ENCODE measurements at places on chromosomes 12 and 14. TPM values are rescaled to one million over a fixed set of nuclear protein-coding genes. Genes with fewer than 3 reads are reported as not detected.

DNA sequence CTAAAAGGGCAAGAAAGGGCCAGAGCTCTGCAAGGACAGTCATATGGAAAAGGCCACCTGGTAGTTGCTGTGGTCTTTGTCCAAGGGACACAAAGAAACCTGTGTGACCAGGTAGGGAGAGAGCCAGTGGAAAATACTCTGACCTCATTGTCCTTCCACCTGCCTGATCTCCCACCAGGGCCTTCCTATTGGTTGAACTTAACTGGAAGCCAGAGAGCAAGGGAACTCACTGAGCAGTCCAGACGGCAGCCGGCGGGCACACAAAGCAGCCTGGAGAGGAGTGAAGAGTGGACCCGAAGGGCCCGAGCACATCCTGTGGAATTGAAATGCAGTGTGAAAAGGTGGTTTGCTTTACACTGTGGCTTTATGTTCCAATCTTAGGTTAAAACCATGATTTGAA, 120.7 kb downstream of the SLC25A21 start:
- H3K4me3 ChIP-seq: no peak overlapping the region
- H3K27me3 ChIP-seq: no peaks in the 10 kb centered on the region
- no peak overlapping the region for H3K27ac ChIP-seq
- H3K4me1 ChIP-seq: no peaks in the 10 kb centered on the region

GRCh38 chr14:101098177-101098576, 194.7 kb upstream of the RTL1 start:
- H3K36me3 ChIP-seq: no peaks in the 10 kb centered on the region
- H3K27ac ChIP-seq: no peak overlapping the region
- no peak overlapping the region for H3K4me3 ChIP-seq
- no peak for DNase-seq
- H3K27me3 ChIP-seq: no peaks in the 10 kb centered on the region
- no peaks in the 10 kb centered on the region for H3K4me1 ChIP-seq

The OTOGL gene
- not detected for total RNA-seq

The OSBPL8 gene
- total RNA-seq: 108 TPM

DNA sequence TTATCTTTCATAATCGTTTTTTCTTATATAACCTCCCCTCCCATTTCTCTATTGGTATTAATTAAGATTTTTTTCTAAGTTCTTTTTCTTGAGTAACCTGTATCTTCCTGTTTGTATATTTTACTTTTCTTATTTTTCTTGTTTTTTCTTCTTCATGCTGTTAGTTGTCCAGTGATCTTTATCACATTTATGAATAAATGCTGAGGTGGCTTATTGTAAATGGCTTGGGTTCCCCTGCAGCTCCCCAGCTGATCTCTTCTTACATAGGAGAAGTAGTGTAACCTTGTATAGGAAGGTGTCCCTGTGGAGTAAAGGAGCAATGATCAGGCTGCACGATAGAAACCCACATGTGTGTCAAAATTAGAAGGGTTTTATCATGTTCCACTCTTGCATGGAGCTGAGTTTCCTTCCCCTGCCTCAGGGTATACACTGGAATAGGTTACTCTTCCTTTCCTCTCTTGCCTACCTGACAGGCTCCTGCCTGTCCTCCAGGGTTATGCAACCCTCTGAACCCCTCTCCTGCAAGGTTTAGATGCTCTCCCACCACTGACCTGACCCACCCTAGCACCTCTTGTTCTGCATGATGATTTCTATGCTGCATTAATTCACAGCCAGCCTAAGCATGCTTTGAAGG, 334.8 kb upstream of the RGS6 start:
- no peaks in the 10 kb centered on the region for H3K27me3 ChIP-seq
- no peak overlapping the region for H3K4me3 ChIP-seq
- peaks cover 13% of the 10 kb centered on the region for H3K4me1 ChIP-seq
- H3K27ac ChIP-seq: no peak overlapping the region

- H3K4me3 ChIP-seq: no peak overlapping the region
- DNase-seq: no peak
- H3K4me1 ChIP-seq: no peaks in the 10 kb centered on the region
- H3K27me3 ChIP-seq: no peaks in the 10 kb centered on the region
Measured at GRCh38 chr12:76299536-76300296, 48.5 kb downstream of the BBS10 start.

GRCh38 chr12:131694116-131694838, 16.6 kb upstream of the SFSWAP start:
- H3K27ac ChIP-seq: no peak overlapping the region
- peak; percentile 15 for DNase-seq
- H3K27me3 ChIP-seq: no peaks in the 10 kb centered on the region
- no peak overlapping the region for H3K4me3 ChIP-seq
- no peaks in the 10 kb centered on the region for H3K4me1 ChIP-seq

The CLEC4D gene
- total RNA-seq: not detected

GRCh38 chr12:51683763-51684357, 92.8 kb downstream of the SCN8A start:
- H3K27ac ChIP-seq: no peak overlapping the region
- no peak for DNase-seq
- no peaks in the 10 kb centered on the region for H3K4me1 ChIP-seq
- H3K4me3 ChIP-seq: no peak overlapping the region

The KRT85 gene
- total RNA-seq: not detected

DNA sequence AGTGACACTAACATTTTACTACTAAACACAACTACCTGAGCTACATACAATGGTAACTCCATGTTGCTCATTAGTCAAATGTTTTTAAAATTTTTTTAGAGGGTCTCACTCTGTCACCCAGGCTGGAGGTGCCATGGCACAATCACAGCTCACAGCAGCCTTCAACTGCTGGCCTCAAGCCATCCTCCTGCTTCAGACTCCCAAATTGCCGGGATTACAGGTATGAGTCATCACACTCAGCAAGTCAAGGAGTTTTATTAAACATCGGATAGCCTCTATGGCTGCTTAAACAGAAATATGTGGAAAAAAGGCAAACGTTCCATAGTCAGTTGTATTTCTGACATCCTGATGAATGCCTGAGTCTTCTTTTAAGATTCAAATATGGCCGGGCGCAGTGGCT, 11.1 kb upstream of the NPFF start:
- no peak for DNase-seq
- H3K4me3 ChIP-seq: no peak overlapping the region
- no peak overlapping the region for H3K27ac ChIP-seq

GRCh38 chr12:106897082-106897481, 58.6 kb upstream of the TMEM263 start:
- no peak overlapping the region for H3K27ac ChIP-seq
- no peak for DNase-seq
- H3K4me3 ChIP-seq: no peak overlapping the region
- H3K27me3 ChIP-seq: no peaks in the 10 kb centered on the region
- no peaks in the 10 kb centered on the region for H3K4me1 ChIP-seq

The TRIM9 gene
- total RNA-seq: 0.97 TPM

DNA sequence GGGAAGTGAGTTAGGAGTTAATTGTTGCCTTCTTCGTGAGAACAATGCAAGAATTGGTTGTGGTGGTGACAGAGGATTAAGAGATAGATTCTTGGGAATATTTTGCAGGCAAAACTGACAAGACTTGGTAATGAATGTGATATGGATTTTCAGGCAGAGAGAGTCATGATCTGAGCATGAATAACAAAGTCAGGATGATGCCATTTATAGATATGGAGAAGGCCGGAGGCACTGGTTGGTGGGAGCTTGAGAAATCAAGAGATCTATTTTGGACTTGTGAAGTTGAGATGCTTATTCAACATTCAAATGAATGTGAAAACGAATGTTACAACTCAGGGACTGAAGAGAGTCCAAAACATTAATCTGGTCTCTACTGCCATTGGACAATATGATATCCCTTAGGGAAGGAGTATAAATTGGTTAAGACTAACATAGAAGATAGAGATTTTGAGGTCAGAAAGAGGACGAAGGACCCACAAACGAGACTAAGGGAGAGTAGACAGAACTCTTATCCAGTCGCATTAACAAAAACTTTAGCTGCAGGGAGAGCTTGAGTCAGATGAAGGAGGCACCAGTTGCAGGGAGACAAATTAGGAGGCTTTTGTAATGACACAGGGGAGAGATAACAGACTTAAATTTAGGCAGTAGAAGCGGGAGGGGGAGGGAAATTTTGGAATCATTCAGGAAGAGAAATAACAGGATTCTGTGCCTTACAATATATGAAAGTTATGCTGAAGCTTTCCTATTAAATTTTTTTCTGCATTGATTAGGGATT, 1090.6 kb downstream of the GALC start:
- no peak for DNase-seq
- no peaks in the 10 kb centered on the region for H3K36me3 ChIP-seq
- no peak overlapping the region for H3K27ac ChIP-seq
- H3K27me3 ChIP-seq: no peaks in the 10 kb centered on the region
- no peak overlapping the region for H3K4me3 ChIP-seq

The EPYC gene
- not detected for total RNA-seq

The CEBPE gene
- total RNA-seq: 0.19 TPM

DNA sequence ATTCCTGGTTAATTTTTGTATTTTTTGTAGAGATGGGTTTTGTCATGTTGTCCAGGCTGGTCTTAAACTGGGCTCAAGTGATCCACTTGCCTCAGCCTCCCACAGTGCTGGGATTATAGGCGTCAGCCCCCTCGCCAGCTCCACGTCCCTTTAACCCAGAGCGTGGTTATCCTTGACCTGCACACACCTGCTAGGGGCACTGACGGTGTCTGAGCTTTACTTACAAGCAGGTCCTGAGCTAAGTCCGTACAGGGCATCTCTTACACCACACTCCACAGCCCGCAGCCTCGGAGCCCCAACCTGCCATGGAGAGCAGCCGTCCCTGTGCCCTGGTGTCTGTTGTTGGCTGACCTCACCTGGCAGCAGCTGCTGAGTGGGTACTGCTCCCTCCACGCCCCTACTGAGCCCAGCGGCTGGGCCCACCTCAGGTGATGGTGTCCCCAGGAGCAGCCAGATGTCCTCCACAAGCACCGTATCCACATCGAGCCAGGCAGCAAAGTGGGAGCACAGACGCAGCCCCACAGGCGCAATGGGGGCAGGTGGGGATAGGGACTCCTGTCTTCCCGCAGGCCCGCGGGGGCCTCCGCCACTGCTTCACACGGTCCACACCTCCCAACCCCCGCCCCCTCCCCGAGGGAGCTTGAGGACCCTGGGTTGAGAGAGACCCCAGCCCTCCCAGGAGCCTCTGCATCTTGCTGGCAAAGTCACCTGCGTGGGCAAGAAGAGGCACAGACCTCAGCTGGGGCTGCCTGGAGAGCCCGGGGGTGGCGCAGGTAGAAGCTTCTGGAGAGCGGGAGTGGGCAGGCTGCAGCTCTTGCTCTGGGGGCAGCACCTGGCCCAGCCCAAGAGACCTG, 325.4 kb upstream of the SFSWAP start:
- H3K27me3 ChIP-seq: no peaks in the 10 kb centered on the region
- H3K27ac ChIP-seq: no peak overlapping the region
- H3K4me1 ChIP-seq: no peaks in the 10 kb centered on the region
- H3K36me3 ChIP-seq: no peaks in the 10 kb centered on the region
- H3K4me3 ChIP-seq: no peak overlapping the region

DNA sequence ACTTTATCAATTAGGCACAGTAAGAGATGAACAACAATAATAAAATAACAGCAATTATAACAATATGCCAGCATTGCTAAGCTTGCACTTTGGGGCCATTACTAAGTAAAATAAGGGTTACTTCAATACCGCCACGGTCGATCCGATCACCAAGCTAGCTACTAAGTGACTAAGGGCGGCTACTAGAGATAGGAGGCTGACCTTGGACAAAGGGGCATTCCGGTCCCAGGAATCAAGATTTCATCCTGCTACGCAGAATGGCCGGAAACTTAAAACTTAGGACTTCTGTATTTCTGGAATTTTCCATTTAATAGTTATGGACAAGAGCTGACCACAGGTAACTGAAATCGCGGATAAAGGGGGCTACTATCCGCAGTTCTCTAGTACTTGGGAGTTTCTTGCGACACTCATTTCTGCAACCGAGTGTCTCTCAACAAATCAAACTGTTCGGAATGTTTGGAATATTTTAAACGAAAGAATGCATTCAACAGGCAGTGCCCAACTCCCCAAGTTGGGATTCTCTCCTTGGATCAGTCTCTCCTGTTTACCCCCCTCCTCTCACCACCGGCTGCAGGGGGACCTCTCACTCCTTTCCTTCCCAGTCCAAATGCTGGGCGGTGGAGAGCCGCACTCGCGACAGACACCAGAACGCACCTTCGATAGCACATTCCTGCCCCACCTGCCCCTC, 650 bp downstream of the HEBP1 start:
- peaks cover 8% of the 10 kb centered on the region for H3K4me1 ChIP-seq
- H3K4me3 ChIP-seq: peak overlapping the region; percentile 74
- DNase-seq: no peak
- H3K27ac ChIP-seq: peak overlapping the region; percentile 70
- peaks cover 5% of the 10 kb centered on the region for H3K27me3 ChIP-seq

DNA sequence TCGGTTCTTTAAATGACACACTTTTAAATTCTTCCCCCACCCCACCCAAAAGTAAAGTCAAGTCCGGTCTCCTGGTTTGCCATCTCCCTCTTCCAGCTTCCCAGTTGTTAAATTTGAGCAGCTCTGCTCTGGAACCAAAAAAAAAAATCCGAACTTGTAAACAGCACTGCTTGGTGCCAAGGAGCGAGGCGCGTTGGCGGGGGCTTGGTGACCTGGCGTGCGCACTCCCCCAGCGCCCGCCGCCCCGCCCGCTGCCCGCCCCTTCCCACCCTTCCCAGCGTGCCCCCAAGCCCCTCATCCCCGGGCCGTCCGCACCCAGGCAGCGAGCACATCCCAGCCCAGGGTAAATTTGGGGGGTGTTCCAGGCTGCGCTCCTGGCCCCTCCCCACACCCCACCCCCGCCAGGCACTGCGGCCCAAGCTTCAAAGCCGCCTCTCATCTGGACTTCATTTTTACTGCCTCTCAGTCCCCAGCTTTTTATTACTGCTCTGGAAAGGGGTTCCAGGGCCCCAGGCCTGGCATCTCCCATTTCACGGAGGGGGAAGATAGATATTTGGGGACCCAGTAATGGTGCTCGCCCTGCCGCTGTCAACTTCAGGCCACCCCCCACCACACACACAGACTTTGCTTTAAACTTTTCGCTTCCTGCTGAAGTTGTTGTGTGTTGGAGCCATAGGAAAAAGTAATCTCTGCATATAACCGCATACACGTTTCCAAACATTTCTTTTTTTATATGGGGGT, 11.7 kb upstream of the ITGB7 start:
- H3K4me1 ChIP-seq: peaks cover 46% of the 10 kb centered on the region
- DNase-seq: no peak
- peak overlapping the region; percentile 78 for H3K27ac ChIP-seq
- H3K4me3 ChIP-seq: peak overlapping the region; percentile 95
- peaks cover 29% of the 10 kb centered on the region for H3K36me3 ChIP-seq

GRCh38 chr14:92099802-92100201, 6.6 kb downstream of the ATXN3 start:
- H3K4me1 ChIP-seq: peaks cover 6% of the 10 kb centered on the region
- no peaks in the 10 kb centered on the region for H3K27me3 ChIP-seq
- H3K4me3 ChIP-seq: no peak overlapping the region
- no peak overlapping the region for H3K27ac ChIP-seq
- H3K36me3 ChIP-seq: peaks cover 1% of the 10 kb centered on the region
- DNase-seq: no peak

The ABHD12B gene
- 0.37 TPM for total RNA-seq

Data from naive thymus-derived CD4-positive, alpha-beta T cell (primary cell).